ENCODE measurements at places on chromosomes 6 and 20. TPM values are rescaled to one million over a fixed set of nuclear protein-coding genes. Genes with fewer than 3 reads are reported as not detected.

Gene CNBD2
- total RNA-seq, result not detected

Gene C6orf132
- total RNA-seq, result not detected

- no peak for DNase-seq
Measured at GRCh38 chr6:30824698-30825097, 59.6 kb upstream of the DDR1 start.

- DNase-seq, result no peak
Measured at GRCh38 chr6:130720076-130720715, 107.0 kb upstream of the SMLR1 start.

GRCh38 chr6:27872642-27873020 is 39.6 kb downstream of the OR2B2 start:
- DNase-seq, result no peak

DNA sequence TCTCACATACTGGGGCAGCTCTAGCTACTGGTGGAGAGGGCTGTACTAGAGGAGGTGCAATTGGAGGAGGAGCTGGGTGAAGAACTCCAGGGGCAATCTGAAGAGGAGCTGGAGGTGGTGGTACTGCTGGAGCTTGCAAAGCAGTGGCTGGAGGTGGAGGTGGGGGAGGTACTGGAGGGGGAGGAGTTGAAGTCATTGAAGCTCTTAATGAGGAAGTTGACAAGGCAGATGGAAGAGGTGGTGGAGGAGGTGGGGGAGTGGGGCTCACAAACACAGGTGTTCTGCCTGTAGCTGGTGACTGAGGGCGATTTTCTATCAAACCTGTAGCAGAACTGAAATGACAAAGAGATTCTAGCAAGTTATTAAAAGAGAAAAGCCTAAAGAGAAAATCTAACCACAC is 77.6 kb downstream of the WASF1 start:
- DNase-seq, result no peak

Measured in H4 (cell line).